Central memory CD4-positive, alpha-beta T cell (primary cell): ENCODE measurements at places on chromosomes 12 and 14.

DNA sequence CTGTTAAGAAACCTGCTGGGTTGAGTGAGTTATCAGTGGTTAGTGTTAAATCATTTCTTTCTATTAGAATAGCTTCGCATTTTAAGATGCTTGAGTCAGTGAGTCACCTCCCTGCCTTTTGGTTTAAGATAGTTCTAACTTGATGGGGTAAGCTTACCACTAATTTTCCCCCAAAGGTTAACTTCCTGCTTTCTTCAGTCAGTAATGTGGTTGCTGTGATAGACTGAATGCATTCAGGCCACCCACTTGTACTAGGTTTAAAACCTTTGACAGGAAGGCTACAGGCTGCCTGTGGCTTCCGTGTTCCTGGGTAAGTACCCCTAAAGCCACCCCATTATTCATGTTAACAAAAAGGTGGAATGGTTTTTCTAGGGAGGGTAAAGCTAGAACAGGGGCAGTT lies 25.3 kb downstream of the CLEC2A start:
- peak; percentile 53 for DNase-seq

DNA sequence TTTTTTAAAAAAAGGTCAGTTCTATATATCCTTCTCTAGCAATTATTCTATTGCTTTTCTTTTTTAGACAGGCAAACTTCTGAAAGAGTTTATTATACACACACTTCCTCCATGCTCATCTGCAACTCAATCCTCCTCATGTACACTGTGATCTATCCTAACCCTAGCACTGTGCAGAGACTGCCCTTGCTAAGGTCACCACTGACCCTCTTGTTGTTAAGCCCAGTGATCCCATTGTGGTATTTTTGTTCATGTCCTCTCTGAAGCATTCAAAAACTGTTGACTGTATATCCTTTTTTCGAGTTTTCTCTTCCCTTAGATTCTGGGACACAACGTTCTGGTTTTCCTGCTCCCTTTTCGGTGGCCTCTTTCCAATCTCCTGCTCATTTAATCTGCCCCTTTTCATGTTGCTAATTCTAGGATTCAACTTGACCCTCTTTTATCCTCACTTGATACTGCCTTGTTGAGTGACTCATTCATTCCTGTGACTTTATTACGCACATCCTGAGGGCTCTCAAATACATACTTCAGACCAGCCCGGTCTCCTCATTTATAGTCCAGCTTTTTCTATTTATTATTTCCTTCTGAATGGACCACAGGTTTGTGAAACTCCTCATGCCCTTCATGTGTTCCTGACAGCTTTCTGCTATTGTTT lies 53.9 kb upstream of the PTPRB start:
- no peak for DNase-seq

GRCh38 chr12:121145221-121145620 lies 12.5 kb downstream of the P2RX7 start:
- DNase-seq: no peak

DNA sequence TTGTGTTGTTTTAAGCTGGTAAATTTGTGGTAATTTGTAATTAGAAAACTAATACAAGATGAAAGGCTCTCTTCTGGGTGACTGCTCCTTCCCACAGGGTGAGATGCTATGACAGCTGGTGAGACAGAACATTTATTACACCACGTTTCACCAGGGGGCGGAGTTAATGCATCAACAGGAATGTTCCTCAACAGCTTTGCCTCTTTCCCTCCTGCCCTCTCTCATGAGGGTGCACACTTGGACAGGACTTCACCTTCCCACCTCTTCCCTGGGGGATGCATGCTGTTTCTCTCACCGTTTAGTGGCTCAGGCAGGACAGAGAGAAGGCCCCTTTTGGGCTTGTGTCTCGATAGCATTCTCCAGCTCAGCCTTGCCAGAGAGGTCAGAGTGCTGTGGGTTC lies 13.4 kb upstream of the PPP1R1A start:
- DNase-seq: no peak

GRCh38 chr12:50637870-50638481 lies 125.9 kb upstream of the ATF1 start:
- DNase-seq: peak; percentile 44

DNA sequence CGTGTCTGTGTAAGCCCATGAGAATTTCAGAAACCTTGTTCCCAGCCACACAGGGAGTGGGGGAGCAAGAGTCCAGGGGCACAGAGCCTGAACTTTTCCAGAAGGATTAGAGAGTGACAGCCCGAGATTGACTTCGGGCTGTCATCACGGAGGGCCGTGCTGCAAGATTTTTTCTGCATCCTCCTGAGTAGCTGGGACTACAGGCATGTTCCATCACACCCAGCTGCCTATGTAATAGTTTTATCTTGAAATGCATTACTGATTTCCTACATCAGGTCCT lies 14.4 kb downstream of the EVL start:
- no peak for DNase-seq

GRCh38 chr12:12439636-12440035 lies 82.8 kb downstream of the BORCS5 start:
- DNase-seq: peak; percentile 46

DNA sequence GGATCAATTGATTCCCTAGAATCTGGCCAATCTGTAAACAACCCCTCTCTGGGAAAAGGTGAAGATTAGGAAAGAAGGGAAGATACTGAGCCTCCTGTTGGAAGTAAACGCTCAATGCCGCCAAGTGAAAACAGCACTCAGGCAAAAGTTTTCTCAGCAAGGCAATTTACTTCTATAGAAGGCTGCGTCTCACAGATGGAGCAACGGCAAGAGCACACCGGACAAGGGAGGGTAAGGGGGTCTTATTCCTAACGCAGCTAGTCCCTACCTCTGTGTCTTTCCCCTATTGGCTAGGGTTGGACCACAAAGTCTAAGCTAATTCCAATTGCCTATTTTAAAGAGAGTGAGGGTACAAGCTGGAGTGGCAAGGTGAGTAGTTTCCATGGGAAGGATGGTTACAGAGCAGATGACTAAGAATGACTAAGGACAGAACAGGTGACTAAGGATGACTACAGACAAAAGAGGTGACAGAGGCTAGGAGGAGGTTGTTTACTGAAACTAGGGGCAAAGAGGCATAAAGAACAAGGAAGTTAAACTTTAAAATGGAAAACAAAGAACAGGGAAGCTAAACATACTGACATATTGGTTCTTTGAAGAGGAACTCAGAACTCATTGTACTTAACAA lies 5.6 kb upstream of the TTC9 start:
- DNase-seq: no peak

- no peak for DNase-seq
These were observed 70.7 kb downstream of the PPHLN1 start for GRCh38 chr12:42396473-42397259.

DNA sequence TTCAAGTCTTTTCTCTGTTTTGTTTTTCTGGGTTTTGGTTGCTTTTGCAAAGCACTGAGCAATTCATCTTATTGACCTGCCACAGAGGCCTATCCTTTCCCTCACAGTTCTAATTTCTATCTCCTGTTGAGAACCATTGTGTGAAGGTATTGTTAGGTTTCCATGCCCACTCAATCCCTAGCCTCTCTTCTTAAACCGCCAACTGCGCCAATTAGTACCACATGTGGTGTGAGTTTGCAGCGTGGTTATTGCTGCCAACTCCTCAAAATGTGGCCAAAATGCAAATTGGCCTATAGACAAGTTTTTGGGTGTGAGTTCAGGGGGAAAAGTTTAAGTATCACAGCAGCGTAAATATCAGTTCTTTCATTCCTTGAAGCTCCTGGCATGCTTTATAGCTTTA lies 232.6 kb downstream of the FLRT2 start:
- no peak for DNase-seq

GRCh38 chr12:50242751-50243191 lies 40.5 kb downstream of the LIMA1 start:
- DNase-seq: no peak

DNA sequence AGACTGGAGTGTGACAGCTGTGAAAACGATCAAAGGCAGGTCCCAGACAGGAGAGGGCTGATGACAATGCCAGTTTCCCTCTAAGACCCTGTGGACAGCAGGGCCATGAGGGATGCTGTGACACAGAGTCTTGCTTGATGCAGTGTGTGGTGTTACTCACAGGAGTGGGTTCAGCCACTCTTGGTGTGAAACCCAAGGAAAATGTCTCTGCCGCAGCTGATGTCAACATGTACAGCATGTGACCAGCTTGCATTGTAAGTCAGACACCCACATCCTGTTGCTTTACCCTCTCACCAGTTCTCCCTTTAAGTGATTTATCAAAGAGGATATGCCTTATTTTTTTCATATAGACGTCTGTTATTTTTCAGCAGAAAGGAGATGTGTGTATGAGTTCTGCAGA lies 268.6 kb downstream of the BTG1 start:
- peak; percentile 96 for DNase-seq

DNA sequence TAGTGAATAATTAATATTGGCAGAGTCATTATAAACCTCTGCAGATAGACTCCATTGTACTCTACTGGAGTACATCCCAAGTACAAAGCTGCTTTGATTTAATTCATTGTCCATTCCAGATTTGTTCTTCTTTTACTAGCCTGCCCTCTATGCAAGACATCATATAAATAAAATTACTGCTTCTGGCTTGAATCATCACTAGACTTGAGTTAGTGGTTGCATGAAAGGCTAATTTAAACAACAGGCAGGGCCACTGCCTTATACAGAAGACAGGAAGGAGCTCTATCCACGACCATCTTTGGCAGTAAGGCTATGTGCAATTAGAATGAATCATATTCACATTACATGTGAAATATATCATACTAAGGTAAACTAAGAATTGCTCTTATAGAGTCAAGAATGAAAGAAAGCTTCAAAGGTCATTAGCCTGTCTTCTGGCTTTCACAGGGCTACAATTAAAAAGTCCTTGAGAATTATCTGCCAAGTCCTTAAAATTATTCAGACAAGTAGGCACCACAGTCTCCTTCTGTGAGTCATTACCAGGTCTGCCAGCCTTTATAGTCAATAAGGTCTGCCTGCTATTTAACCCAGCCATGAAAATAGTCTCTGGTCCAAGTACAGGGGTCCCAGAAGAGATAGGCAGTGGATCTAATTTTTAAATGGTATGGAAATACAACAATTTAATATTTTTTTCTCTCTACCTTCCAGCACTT lies 631.8 kb downstream of the TMTC2 start:
- DNase-seq: no peak

DNA sequence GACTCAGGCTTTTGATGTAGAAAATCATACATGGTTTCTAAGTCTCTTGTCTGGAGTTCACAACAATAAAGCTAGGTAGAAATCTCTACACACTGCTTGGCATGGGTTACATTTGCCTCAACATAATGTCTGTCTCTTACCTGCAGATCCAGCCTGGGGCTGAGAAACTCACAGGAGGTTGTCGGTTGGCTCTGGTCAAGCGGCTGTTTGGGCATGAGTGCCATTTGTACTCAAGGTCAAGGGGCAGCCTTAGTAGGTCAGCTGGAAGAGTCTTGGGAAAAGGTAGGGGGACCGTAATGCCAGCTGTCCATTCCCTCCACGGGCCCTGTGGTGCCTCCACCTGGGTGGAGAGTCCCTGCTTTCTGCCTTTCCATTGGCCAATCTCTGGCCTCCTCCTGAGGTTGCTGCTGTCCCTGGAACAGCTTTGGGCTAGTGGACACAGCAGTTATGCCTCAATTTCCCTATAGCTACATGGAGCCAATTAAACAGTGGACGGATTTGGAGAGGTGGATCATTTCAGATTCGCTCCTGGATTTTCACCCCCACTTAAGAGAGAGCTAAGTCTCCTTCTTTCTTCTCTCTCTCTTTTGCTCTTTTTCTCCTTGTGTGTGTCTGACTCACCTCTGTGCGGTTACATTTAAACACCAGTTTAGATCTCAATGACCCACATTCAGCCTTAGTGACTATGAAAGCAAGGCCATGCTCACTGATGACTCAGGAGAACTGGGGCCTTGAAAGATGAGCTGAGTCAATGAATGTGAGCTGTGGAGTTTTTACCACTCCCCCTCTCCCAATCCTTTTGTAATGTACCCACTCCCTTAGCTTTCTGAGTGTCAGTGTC lies 132.8 kb upstream of the HIF1A start:
- DNase-seq: peak; percentile 51

- DNase-seq: no peak
These were observed 293.6 kb upstream of the RGS6 start for GRCh38 chr14:71638523-71639196.

GRCh38 chr12:66024949-66025348 lies 105.6 kb downstream of the LLPH start:
- no peak for DNase-seq

DNA sequence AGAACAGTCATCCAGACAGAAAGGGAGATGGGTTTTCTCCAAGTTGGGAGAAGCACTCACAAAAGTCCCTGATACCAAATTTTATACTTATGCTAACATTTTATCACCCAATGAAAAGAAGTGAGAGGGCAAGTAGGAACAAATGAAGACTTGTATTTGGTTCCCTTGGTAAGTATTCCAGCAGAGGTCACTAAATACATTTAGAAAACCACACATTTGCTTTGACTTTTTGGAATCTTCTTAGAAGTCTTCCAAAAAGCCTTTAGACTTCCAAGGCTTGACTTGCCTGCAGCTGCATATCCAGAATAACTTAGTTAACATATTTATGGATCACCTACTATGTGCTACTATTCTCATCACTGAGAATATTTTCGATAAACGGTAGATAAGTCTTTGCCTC lies 3.1 kb upstream of the GYS2 start:
- DNase-seq: peak; percentile 25

- no peak for DNase-seq
These were observed 116.0 kb upstream of the LHX5 start for GRCh38 chr12:113587720-113588119.

GRCh38 chr14:36520601-36521525 lies 831 bp upstream of the NKX2-1 start:
- DNase-seq: no peak

DNA sequence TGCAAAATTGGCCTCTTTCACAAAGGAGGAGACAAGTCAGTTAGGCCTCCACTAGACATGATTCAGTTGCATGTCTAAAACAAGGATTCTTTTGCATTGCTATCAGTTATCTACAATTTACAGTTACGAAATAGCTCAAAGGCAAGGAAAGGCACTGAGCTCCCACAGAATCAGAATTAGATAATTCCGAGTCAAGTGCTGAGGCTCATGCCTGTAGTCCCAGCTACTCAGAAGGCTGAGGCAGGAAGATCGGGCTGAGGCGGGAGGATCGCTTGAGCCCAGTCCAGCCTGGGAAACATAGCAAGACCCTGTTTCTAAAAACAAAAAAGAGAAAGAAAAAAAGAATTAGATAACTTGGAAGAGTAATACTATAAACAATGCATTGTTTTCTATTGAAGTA lies 12.3 kb upstream of the RTRAF start:
- no peak for DNase-seq

- no peak for DNase-seq
These were observed 30.1 kb downstream of the DACT1 start for GRCh38 chr14:58667900-58668299.

DNA sequence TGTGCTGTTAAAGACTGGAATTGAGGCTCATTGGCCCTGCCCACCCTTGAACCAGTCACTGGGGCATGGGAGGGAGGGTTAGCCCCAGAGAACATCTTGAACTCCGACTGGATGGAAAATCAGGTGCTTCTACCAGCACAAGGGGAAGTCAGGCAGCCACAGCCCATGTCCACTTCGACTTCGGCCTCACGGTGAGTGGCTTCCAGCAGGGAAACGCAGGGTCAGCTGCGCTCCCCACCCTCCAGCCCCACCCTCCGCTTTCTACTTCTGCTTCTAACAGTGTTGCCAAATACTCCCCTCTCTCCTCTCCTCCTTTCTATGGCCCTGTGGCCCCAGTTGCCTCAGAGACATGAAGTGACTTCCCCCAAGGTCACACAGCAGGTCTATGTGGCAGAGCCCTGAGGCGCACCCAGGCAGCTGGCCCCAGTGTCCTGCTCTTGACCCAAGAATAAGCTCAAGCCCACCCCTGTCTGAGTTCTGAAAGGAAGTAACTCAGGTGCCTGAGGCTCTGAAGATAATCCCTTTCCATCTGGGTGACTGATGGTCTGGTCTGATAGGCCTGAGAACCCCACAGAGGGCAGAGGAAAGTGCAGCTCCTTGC lies 11.9 kb upstream of the SH2B3 start:
- DNase-seq: no peak
